Activated T-helper 1 cell treated with anti-CD3 and anti-CD28 coated beads, Interleukin-12 subunit alpha, Interleukin-12 subunit beta, Interleukin-2, Interleukin-4 antibody, amounts not matched to agents 30 ng/mL and 10 ng/mL and 1 ng/mL, durations not matched to agents 14 hours and 24 hours and 36 hours (primary cell): ENCODE measurements at places on chromosomes 16 and 17. TPM values are rescaled to one million over a fixed set of nuclear protein-coding genes. Genes with fewer than 3 reads are reported as not detected.

DNA sequence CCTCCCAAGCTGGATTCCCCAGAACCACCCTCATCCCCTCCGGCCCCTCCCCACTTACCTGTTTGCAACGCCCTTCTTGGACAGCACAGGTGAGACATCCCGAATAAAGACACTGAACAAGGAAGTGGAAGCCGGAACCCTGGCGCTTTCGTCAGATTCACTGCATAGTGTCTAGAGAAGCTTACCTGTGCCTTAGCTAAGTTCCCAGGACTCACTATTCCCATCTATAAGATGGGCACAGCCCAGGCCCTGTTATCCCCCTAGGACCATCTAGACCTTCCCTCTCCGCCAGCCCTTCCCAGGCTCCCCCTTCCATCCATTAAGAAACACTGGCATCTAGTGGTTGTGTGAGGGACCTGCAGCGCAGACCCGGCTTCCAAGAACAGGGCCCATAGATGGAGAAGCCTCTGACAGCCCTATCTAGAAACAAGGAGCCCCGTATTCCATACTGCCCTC lies 26.9 kb upstream of the RPL38 start:
- peaks cover 12% of the 10 kb centered on the region for H3K27me3 ChIP-seq
- H3K27ac ChIP-seq: no peak overlapping the region
- DNase-seq: no peak
- no peaks in the 10 kb centered on the region for H3K36me3 ChIP-seq

GRCh38 chr17:8237175-8237574 lies 10.7 kb downstream of the CTC1 start:
- no peaks in the 10 kb centered on the region for H3K4me1 ChIP-seq
- no peak overlapping the region for H3K27ac ChIP-seq
- H3K36me3 ChIP-seq: peaks cover 43% of the 10 kb centered on the region

GRCh38 chr17:16419074-16419928 lies 3.9 kb downstream of the TRPV2 start:
- DNase-seq: peak; percentile 24
- H3K4me1 ChIP-seq: peaks cover 46% of the 10 kb centered on the region
- H3K27me3 ChIP-seq: no peaks in the 10 kb centered on the region
- peaks cover 41% of the 10 kb centered on the region for H3K36me3 ChIP-seq
- H3K4me3 ChIP-seq: peak overlapping the region; percentile 60
- peak overlapping the region; percentile 86 for H3K27ac ChIP-seq

DNA sequence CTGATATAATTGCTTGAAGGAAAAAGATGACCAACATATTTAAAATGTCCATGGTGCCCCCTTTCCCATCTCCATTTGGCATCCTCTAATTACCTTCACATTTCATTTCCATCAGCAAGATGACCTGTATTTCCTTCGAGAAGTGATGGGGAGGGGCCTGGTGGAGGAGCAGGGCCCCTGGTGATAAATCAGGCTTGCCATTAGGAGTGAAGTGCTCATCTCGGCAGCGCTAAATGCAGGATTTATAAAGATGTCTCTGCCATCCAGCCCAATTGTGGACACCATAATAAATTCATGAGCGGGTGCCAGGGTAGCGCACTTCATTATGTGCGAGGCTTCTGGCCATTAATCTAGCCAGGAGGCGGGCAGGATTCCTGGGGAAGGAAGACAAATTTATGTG lies 101.5 kb upstream of the IRX6 start:
- no peak for DNase-seq
- no peak overlapping the region for H3K4me3 ChIP-seq
- peaks cover 3% of the 10 kb centered on the region for H3K27me3 ChIP-seq
- H3K27ac ChIP-seq: no peak overlapping the region
- no peaks in the 10 kb centered on the region for H3K4me1 ChIP-seq

DNA sequence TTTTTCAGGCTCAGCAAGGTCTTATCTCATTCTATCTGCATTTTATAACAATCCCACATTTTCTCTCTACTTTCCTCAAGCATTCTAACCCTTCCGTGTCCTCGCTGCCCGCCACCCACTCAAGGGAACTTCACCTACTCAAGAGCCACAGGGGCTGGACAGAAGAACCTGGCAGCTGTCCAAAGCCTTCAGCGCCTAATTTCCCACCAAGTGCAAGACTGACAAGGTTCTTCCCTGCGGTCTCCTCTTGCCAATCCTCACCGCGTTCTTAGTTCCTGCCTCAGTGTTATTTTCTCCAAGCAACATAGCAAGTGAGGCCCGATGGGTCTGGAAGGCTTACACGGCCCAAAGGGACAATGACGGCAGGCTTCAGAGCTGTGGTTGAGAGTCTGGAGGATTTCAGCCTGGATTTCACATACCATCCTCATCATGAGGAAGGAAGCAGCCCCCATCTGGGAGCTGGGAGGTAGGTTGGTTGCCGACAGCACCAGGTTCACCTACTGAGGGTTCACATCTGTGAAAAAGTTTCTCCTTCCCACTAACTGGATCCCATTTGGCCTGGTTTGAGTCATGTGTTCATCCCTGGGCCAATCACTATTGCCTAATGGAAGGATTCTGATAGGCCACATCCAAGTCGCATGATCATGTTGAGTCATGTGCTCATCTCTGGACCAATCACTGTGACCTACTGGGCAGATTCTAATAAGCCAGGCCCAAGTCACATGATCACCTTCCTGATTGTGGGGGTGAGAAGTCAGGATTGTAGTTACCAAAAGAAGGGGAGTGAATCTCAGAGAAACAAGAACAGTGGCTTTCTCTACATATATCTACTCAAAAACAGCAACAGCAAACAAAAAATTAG lies 108.2 kb downstream of the N4BP1 start:
- H3K27ac ChIP-seq: no peak overlapping the region
- H3K4me1 ChIP-seq: no peaks in the 10 kb centered on the region
- no peaks in the 10 kb centered on the region for H3K36me3 ChIP-seq
- H3K4me3 ChIP-seq: no peak overlapping the region

GRCh38 chr17:73822371-73822770 lies 178.1 kb upstream of the SDK2 start:
- H3K4me1 ChIP-seq: no peaks in the 10 kb centered on the region
- no peak overlapping the region for H3K4me3 ChIP-seq
- H3K36me3 ChIP-seq: no peaks in the 10 kb centered on the region
- DNase-seq: no peak
- H3K27me3 ChIP-seq: peaks cover 20% of the 10 kb centered on the region
- no peak overlapping the region for H3K27ac ChIP-seq

DNA sequence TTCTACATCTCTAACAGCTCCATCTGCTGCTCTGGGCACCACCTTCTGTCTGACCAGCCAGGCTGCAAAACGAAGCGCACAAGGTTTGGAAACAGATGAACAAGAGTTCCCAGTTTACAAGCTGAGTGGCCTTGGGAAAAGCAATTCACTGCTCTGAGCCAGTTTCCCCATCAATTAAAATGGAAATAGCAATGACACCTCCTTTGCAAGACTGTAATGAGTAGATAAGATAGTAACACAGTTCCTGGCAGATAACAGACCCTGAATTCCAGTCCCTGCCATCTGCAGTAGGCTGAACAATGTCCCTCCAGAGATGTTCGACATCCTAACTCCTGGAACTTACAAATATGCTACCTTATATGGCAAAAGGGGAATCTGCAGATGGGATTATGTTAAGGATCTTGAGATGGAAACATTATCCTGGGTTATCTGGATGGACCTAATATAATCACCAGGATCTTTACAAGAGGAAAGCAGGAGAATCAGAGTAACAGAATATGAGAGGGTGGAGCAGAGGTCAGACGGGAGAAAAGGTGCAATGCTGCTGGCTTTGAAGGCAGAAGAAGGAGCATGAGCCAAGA lies 27.9 kb downstream of the CPPED1 start:
- no peak overlapping the region for H3K27ac ChIP-seq
- no peak overlapping the region for H3K4me3 ChIP-seq
- H3K36me3 ChIP-seq: peaks cover 41% of the 10 kb centered on the region

C17orf67 gene
- 3.1 TPM in 2 replicates for total RNA-seq

NXPH3 gene
- not detected in 2 replicates for total RNA-seq

TNK1 gene
- total RNA-seq: 3.8 and 4.9 TPM in 2 replicates
